Thyroid gland (tissue), 4 donors: ENCODE measurements at places on chromosomes 5 and 9.

GRCh38 chr9:106350777-106351176, 512.2 kb upstream of the ZNF462 start:
- DNase-seq: no peak

DNA sequence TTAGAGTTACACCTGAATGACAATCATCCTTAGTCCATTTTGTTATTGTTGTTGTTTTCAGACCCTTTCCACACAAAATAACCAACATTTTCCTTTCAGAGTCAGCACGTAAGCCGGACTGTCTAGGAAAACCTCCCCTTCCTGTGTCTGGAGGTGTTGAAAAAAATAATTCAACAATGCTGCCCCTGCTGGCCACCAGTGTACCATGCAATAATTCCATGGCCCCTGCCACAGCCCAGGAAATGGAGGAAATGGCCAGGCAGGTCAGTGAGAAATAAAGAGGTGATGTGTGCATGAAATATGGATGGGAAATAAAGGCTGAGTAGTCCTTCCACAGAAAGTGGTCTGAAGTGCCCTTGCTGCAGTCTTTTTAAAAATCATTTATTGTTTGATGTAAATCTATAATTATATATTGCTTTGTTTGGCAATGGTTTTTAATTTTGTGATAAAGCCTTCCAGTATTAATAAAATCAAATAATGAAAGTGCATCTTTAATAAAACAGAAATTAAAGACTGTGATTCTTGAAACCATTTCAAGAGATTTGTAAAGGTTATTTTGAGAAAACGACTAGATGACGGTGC, 152.8 kb upstream of the PAPPA start:
- peak; percentile 2 for DNase-seq

DNA sequence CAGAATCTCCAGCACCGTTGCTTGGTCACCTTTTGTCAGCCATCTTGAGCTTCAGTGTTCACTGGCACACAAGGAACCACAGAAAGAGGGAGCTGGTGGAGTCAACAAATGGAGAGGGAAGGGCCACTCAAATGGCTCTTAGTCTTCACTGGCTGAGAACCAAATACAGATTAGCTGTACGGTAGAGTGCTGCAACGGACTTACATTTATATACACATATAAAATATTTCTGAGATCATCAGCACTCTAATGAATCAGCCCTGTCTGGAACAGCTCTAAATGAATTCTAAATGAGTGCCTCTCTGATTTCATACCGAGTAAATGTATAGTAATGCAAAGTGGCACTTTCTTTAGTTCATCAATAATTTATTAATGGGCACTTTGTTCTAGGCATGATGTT, 24.8 kb downstream of the KCTD16 start:
- DNase-seq: no peak

DNA sequence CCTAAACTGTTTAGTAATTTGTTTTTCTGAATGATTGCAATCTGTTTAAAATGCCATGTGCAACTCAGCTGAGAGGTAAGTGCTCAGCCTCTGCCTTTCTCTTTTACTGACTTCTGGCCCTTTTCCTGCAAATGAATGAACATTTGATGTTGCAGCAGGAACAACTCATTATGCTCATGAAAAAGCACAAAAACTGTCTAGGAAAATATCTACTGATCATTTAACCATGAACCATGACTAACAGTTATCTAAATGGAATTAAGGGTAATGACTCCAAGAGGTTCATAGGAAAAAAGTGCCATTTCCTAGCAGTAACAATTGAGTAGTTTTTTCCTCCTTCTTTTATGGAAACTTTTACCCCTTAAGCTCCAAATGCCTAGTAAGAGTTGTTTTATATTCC, 70.6 kb upstream of the ANKH start:
- DNase-seq: no peak

- DNase-seq: no peak
These were observed 12.6 kb downstream of the ERGIC1 start for GRCh38 chr5:172846677-172847076.

GRCh38 chr9:114131808-114132549, 23.4 kb upstream of the COL27A1 start:
- no peak for DNase-seq

DNA sequence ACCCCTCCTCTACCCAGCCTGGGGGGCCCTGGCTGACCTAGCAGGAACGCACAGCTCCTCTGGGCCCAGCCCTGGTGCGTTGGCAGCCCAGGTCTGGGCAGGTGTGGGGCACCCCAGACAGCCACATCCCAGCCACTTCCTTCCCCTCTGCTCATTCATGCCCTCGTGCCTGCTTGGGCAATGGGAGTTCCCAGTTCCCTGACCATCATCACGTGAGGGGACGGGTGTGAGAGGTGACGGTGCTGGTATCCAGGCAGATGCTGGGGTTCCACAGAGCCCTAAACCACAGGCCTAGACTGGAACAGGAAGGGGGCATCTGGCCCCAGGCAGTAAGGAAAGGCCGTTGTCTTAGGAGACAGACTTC, 8.4 kb downstream of the RALGDS start:
- DNase-seq: no peak

DNA sequence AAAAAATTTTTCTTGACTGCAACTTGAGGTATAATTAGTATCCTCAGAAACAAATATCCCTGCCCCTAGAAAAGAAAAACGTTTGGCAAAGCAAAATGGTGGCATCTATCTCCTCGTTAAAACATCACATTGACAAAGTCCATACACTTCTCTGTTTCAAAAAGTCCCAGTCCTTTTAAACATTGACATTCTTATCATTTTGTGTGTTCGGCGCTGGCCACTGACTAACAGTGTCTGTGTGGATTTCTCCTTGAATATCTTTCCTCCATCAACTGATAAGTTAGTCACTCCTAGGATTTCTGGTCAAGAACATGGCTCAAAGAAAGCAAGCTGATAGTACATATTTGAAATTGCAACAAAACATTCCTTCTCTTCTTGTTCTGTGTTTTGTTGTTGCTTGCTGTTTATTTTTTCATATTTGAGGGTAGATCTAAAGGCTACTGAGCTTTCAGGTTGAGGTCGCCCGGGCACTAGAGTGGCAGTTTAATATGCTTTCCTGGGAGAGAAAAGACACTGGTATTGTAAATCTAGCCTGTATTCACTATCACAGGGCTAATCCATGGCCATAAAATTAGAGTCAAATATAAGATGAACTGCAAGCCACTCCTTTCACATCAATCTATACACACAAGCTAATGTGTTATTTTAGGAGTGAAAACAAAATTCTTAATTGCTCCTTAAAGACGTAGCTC, 8.5 kb upstream of the PPIC start:
- DNase-seq: no peak

- DNase-seq: no peak
These were observed 448 bp upstream of the GPRIN1 start for GRCh38 chr5:176610435-176610773.

GRCh38 chr5:103272377-103272776, 13.8 kb downstream of the MACIR start:
- no peak for DNase-seq

DNA sequence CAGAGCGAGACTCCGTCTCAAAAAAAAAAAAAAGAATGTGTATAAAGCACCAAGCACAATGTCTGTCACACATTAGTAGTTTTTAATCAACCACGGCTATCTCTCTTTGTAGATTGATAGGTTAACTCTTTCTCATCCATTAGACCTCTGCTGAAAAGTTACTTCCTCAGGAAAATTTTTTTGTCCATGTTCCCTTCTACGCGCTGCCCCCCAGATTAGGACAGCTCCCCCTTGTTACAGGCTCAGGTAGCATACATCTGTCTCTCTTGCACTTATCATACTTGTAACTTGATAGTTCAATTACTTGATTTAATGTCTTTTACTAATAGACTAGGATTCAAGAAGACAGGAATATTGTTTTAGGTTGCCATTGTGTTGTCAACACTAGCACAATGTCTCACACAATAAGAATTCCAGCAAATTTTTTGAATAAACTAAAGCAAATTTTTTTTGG, 1.5 kb downstream of the SPDL1 start:
- DNase-seq: no peak

GRCh38 chr9:127318651-127319167, 54.1 kb downstream of the GARNL3 start:
- DNase-seq: no peak

GRCh38 chr5:89005990-89006389, 123.0 kb upstream of the MEF2C start:
- no peak for DNase-seq

- DNase-seq: no peak
These were observed 140.4 kb downstream of the TUSC1 start for GRCh38 chr9:25537808-25538207.

GRCh38 chr9:116842658-116843057, 155.6 kb downstream of the TRIM32 start:
- DNase-seq: no peak

- DNase-seq: no peak
These were observed 845.2 kb upstream of the CDH18 start for GRCh38 chr5:20833081-20833627.

- DNase-seq: no peak
These were observed 4.6 kb downstream of the ISL1 start for GRCh38 chr5:51387884-51388275.

- no peak for DNase-seq
These were observed 593.2 kb upstream of the CLINT1 start for GRCh38 chr5:158451993-158452672.

- DNase-seq: no peak
These were observed 92.2 kb downstream of the C5orf15 start for GRCh38 chr5:133876266-133876665.

- no peak for DNase-seq
These were observed 2.6 kb downstream of the SLC2A6 start for GRCh38 chr9:133476036-133476931.

- DNase-seq: no peak
These were observed 451.3 kb downstream of the SEMA5A start for GRCh38 chr5:9094582-9094981.

DNA sequence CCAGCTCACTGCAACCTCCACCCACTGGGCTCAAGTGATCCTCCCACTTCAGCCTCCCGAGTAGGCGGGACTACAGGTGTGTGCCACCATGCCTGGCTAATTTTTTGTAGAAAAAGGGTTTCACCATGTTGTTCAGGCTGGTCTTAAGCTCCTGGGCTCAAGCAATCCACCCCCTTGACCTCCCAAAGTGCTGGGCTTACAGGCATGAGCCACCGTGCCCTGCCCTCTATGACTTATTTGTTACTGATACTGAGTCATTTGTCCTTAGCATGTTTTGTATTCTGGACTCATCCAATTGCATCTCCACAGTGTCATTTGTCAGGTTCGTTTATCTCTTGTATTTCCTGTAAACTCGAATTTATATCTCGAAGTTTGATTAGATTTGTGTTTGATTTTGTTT, 2.7 kb upstream of the ITK start:
- DNase-seq: no peak

DNA sequence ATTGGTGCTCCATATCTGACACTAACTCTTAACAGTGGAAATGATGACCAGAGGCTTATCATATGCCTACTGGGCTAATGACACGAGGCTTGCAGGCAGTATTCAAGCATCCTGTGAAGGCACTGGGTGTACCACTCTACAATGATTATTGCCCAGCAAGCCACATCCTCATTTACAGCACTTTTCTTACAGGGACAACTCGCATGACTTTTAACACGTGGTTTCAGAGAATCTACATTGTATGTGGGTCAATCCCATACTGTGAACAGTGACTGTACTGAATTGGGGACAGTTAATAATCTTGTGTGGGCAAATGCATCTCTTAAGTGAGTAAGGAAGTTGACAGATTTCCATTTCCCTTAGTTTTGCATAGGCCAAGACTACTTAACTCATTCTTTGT, 260.0 kb downstream of the TRPM3 start:
- DNase-seq: no peak

DNA sequence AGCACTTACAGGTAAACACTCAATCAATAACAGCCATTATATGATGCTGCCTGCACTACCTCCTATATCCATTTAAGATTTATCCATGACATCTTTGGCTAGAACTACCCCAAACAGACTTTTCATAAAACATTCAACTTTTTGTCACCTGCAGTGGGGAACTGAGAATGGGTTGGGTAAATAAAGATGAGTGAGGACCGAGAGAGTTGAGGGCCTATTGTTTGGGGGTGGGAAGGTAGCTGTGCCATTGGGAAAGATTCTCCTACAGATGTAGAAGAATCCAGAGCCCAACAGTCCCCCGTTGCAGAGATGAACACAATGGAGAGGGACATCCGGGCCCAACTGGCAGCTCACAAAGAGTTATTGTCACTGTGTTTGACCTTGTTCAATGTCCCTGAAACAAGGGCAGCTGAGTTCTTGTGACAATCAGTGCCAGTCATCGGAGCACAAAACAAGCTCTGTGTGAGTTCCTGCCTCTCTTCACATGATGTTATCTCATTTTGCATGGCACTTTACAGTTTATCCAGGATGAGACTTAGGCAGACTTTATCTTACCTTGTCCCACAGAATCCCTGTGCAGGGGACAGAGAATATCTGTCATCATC, 11.5 kb upstream of the SLC31A2 start:
- no peak for DNase-seq

- DNase-seq: no peak
These were observed 11.1 kb upstream of the AJM1 start for GRCh38 chr9:136831002-136831719.

DNA sequence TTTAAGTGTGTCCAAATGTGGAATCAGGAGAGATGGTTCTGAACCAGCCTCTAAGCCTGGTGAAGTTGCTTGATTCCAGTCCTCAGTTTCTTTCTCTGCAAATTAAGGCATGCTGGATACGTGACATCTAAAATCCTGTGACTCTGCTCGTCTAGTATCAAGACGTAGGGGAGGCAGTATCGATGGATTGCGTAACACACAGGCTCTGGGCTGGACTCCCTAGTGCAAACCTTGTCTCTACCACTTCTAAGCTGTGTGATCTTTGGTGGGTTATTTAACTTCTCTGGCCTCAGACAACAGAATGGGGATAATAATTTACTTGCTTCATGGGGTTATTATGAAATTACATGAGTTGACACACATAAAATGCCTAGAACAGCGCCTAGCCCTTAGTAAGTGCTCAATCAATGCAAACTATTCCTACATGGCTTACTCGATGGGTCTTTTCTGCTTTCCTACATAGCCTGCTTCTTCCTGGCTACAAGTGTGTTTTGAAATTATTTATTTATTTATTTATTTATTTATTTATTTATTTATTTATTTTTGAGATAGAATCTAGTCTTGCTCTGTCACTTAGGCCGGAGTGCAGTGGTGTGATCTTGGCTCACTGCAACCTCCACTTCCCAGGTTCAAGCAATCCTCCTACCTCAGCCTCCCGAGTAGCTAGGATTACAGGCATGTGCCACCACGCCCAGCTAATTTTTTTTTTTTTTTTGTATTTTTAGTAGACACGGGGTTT, 102.1 kb downstream of the EGFLAM start:
- no peak for DNase-seq
